Left cardiac atrium (tissue), 4 donors: ENCODE measurements at places on chromosomes 11 and 22.

GRCh38 chr22:28984482-28985158 is 77.0 kb downstream of the C22orf31 start:
- no peak for DNase-seq

DNA sequence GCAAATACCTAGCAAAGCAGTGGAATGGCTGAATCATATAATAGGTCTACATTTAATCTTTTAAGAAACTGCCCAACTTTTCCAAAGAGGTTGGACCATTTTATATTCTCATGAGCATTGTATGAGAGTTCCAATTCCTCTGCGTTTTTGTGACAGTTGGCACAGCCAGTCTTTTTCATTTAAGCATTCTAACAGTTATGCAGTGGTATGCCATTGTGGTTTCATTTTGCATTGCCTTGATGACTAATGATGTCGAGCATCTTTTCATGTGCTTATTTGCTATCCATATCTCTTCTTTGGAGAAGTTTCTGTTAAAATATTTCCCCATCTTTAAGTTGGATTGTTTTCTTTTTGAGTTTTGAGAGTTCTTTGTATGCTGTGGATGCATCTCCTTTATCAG is 38.7 kb downstream of the EIF3F start:
- DNase-seq: no peak

GRCh38 chr22:43922123-43922522 is 1.5 kb upstream of the PNPLA3 start:
- no peak for DNase-seq

DNA sequence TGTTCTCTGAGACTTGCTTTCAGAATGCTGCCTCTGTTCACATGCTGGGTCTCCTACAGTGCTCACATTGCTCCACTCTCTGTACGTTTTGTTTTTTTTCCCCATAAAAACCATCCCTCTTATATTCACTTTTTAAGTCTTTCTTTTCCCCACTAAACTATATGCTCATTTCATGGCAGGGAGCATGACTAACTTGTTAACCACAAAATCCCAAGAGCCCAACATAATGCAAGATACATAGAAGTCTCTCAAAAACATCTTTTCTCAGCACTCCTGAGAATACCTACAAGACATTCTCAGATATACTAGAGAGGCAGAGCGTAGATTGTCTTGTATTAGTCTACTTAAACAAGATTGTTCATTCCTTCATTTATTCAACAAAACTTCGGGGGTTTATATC is 73.3 kb downstream of the FAM76B start:
- no peak for DNase-seq

- DNase-seq: no peak
These were observed 1.4 kb downstream of the HPS4 start for GRCh38 chr22:26482161-26482560.

DNA sequence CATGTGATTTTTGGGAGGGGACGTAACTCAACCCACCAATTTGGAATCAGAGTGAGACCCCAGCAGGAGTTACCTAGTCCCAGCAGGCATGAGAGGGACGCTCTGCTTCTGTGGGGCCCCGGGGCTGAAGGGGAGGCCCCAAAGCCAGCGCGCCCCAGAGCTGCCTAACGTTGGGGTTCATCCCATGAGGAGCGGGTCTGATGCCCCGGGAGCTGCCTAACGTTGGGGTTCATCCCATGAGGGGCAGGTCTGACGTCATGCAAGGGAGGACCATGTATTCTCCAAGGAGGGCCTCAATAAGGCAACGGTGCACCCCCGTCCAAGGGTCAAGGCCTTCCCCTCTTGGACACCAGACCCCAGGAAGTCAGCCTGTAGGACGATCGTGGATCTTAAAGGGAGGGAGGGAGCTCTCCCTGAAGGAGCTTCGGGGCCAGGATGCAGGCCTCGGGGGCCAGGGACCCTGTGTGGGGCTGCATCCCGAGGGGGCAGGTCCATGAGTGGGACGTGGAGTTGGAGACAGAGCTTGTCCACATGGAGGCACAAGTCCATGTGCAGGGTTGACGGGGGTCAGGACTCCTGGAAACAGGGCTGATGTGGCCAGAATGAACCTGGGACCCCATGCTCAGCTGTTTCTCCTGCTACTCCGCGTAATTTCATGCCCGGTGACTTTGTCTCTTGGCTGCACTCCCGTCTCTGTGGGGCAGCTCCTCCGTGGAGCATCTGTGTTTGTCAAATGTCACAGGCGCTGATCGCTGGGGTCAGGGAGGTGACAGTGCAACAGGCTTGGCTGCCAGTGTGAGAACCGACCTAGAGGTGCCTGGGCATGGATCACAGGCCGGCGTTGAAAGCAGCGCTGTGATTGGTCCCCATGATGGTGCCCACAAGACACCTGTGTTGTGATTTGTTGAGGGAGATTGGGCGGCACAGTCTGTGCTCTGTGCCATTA is 1029.1 kb downstream of the BRD1 start:
- DNase-seq: no peak

GRCh38 chr11:15839061-15839460 is 517.3 kb downstream of the SOX6 start:
- DNase-seq: no peak

DNA sequence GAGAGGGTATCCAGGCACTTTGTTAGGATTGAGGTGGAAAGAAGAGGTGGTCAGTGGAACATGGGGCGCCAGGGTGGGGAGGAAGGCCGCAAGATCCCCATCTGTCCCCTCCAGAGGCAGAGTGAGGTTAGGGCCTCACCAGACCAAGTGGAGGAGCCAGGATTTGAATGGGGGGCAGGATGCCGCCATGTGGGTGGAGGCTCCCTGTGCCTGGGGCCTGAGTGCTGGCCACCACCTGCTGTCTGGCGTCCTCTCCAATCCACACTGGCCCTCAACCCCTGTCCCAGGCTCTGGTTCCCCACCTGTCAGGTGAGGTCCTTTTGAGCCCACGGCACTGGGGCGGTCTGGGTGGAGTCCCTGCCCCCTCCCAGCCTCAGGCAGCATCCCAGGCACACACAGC is 17.5 kb upstream of the TBX1 start:
- DNase-seq: no peak

DNA sequence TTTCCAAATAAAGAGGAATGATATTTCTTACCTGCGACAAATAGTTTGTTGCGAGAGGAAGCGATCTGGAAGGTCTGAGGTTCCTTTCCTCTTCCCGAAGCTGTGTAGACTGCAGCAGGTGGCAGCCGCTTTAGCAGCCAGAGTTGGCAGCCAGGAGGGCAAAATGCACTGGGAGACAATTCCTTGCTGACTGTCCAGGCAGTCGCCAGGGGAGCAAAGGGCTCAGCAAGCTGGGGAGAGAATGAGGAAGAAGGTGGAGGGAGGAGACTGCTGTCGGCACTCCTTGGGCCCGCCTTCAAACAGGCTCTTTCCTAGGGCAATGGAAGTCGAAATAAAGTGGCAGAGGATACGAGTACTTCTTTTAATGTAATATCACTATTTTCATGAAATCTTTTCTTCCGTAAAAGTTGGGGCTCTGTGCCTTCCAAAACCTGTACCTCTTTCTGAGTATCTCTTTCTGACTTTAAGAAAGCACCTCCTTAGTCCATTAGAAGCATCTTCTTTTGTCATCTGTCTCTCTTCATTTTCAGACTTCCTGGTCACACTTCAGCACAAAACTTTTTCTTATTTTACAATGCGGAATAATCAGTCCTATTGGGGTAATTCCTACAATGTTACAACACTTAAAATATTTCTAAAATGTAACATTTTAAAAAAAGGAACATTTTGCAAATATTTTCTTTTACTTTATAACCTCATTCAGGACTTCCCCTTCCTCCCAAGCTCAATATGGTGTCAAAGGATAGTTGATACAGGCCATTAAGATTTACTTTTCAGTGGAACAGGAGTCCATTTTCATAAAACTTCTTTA is at the start of gene IL18:
Gene IL18, minus strand, starts transcription at position 220 of the 811 bp plus-strand sequence. CDS start 9,041 bp downstream, outside the sequence.
- peak; percentile 36 for DNase-seq

- DNase-seq: no peak
These were observed 557 bp upstream of the TAGLN start for GRCh38 chr11:117198613-117199012.

- peak; percentile 81 for DNase-seq
These were observed 8.3 kb upstream of the PPIL2 start for GRCh38 chr22:21657360-21658032.

GRCh38 chr11:116881143-116881542 is 43.7 kb upstream of the APOA1 start:
- DNase-seq: no peak

DNA sequence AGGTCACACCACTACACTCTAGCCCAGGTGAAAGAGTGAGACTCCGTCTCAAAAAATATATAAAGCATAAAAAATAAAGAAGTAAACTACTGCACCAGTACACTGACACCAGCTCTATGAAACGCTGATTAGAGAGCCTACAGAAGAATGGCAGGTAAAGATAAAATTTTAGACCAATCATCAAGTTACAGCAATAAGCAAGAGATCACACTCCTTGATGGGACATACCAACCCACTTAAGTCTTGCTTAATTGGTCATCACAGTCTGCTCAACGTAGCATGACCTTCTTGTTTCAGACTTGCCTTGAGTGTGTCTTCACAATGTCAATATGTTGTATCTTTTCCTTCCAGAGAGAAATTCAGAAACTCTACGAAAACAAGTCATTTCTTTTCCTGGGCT is 12.5 kb downstream of the SRPRA start:
- DNase-seq: no peak

DNA sequence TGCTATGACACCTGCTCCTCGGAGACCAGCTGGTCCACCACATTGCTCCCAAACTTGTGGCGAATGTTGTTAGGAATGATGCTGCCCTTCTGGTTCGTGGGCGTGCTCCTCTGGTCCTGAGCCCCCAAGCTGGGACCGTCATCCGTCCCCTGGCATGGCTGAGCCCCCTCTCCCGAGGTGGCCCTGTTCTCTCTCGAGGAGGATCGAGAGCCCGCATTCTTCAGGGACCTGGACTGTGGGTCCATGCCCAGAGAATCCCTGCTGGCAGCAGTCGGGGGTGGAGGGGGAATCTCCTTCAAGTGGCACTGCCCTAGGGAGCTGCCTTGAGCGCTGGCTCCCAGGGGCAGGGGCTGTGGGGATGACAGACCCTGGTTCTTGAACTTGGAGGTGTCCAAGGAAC is 17.4 kb downstream of the TST start:
- no peak for DNase-seq

DNA sequence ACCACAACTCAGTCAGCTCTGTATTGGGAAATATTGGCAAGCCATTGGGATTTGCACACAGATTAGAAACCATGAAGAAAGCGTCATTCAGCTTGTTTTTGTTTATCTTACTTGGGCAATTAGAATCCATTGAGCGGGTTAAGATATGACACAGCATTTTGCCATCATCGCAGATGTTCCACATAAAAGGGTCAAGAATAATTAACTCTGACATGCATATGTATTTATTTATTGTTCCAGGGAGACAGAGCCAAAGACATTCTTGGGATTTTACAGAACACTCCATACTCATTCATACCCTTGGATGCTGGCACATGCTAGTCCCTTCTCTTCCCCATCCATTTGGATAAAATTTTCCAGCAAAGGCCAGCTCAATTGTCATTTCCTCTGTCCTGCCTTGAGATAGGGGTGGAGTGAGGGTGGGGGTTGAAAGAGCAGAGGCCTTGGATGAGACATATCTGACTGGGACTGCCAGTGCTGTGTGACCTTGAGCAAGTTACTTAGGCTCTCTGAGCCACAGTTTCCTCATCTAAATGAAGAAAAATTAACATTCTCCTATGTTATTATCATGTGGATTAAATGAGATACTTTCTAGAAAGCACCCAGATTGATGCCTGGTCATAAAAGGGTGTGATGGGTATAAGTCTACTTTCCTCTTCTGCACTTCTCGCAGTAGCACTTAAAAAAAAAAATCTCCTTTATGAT is 179.7 kb downstream of the RRAS2 start:
- no peak for DNase-seq

GRCh38 chr22:29346659-29347058 is 31.2 kb upstream of the RASL10A start:
- DNase-seq: no peak

DNA sequence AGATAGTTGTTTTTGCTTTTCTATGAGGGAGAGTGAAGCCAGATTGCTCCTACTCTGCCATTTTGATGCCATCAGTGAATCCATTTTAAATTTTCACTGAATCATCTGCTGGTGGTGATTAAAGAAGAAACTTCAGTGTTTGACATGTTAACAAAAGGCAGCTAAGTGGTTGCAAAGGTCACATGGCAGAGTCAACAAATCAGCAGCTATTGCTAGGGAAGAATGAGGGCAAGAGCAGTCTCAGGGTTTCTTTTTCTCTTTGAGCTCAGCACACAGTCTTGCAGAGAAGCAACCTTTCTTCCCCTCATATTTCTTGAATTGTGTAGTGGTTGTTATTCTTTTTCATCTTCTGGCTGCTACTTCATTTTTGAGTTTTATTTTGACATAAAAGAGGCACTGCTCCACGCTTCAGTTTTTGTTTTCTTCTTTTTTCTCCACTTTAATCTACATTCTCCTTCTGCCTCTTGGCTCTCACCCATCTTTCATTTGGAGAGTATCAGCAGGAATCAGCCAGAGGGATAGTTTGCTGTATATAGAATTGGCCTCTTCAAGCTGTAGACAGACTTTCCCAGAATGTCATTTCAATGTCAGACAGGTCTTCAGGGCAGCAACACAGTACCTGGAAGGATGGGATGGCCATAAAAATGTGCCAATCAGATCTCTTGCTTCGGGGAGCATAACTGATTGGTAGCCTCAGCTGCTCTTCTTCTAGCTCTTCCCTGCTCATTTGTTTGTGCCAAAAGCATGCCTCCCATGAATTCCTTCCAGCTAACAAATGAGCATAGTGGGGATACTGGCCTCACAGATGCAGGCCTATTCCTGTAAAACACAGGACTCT is 153.9 kb downstream of the TRPC6 start:
- DNase-seq: no peak

- no peak for DNase-seq
These were observed 1.3 kb downstream of the ACTN3 start for GRCh38 chr11:66548041-66548440.

DNA sequence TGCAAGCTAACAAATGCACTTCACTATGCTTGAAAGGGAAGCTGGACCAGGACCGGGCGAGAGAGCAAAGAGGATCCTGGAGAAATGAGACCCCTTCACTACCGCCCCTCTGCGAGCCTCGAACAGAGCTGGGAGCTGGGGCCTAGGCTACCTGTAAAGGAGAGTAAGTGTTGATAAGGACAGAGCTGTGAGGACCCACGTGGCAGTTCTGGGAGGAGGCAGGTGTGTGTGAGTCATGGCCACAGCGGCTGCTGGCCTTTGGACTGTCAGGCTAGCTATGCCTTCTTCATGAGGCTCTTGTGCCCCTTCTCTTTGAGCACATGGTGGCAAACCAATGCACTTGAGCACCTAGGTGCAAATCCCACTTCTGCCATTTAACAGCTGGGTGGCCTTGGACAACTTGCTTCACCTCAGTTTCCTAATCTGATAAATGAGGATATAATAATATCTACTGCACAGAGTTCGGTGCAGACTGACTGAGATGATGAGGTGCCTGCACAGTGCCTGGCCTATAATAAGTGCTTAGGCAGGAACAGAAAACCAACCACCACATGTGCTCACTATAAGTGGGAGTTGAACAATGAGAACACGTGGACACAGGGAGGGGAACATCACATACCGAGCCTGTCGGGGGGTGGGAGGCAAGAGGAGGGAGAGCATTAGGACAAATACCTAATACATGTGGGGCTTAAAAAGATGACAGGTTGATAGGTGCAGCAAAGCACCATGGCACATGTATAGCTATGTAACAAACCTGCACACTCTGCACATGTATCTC is 35.3 kb upstream of the KCNJ11 start:
- DNase-seq: no peak

GRCh38 chr11:71251761-71252268 is 562 bp downstream of the SHANK2 start:
- no peak for DNase-seq

- DNase-seq: no peak
These were observed 1.0 kb upstream of the LIF start for GRCh38 chr22:30247561-30247960.
